B cell (primary cell): ENCODE measurements at places on chromosomes 3 and 15. TPM values are rescaled to one million over a fixed set of nuclear protein-coding genes. Genes with fewer than 3 reads are reported as not detected.

Gene SNTN
- not detected in 2 replicates for total RNA-seq

Gene IL17RD
- total RNA-seq: 0.02 and 0.05 TPM in 2 replicates

Gene GOLGA6A
- total RNA-seq: 1.0 TPM in 1 of 2 replicates, not detected in the other

Gene KNG1
- not detected in 2 replicates for total RNA-seq

Gene GABRA5
- total RNA-seq: not detected in 2 replicates

Gene ZMYND10
- 1.8 and 3.3 TPM in 2 replicates for total RNA-seq

Gene MYRIP
- total RNA-seq: 0.10 TPM in 1 of 2 replicates, not detected in the other

DNA sequence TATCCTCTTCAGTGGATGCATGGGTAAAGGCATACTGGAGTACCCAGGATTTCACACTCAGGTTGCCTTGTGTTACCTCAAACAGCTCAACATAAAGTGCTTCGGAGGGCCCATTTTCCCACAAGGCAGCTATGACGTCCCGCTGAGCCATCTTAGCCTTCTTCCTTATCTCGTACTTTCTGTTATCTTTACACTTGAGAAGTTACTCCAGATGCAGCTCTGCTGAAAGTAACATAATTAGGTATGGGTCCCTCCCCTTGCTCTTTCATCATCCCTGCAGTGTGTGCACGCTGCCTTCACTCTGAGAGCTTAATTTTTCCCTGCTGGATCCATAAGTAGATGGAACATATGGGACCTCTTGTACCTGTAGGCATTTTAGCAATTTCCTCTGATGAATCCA, 410.3 kb downstream of the AGBL1 start:
- no peak for DNase-seq

DNA sequence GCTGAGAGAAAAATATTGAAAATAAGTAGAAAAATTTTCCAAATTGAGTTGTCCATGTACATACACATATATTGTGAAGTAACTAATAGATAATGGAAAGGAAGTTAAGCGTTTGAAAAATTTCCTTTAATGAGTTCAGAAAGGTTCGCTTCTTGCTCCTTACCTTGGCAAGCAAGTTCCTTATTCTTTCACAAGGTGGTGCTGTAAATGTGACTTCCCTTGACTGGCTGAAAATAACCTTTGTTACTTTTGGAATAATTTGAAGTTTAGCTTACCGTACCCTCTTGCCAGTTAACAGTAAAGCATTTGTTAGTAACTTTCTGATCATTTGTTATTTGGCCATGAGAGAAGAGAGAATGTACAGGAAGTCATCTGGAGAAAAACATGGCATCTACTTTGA, 41.6 kb downstream of the PYDC2 start:
- no peak for DNase-seq

- DNase-seq: no peak
These were observed 17.7 kb downstream of the ATG7 start for GRCh38 chr3:11289864-11290263.

- no peak for DNase-seq
These were observed 1.2 kb upstream of the PPP2R3A start for GRCh38 chr3:135964160-135964955.

- no peak for DNase-seq
These were observed 40.2 kb upstream of the C15orf61 start for GRCh38 chr15:67480741-67481140.

DNA sequence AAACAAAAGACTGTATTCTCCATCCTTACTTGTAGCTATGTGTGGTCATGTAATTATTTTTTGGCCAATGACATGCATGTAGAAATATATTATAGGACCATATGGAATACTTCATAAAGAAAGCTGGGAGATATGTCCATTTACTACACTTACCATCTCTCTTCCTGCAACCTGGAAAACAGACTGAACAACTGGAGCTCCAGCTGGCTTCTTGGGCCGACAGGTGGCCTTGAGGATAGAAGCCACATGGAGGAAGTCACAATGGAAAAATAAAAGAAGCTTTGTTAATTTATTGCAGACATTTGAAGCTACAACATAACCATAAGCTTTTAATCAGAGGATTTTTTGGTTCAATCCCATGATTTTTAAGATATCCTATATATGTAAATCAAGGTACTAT, 167.9 kb upstream of the CBLB start:
- no peak for DNase-seq

GRCh38 chr3:15241341-15241740, 35.3 kb downstream of the CAPN7 start:
- DNase-seq: peak; percentile 60

DNA sequence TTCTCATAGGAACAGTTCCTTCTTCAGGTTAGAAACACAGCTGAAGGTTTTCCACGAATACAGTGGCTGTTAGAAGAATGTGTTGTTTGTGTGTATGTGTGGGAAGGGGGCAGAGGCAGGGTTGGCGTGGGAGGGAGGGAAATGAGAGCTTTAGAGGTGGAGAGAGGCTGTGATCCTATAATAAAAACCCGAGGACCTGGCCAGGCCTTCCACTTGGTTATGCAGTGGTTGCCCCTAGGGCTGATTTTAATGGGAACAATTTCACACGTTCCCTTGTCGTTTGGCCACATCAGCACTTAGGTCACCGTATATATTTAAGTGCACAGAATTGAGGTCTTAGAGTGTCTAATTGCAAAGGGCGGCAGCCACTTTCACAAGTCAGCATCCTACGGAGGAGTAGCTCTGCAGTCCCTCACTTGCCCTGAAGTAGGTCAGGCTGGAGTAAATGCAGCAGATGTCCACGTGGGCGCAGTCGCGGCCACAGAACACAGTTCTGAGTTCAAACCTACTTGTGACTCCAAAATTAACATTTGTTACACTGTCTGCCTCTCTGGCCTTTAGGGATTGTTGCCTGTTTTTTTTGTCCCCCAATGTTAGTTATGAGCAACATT, 85.6 kb downstream of the PDCD6IP start:
- no peak for DNase-seq

- peak; percentile 16 for DNase-seq
These were observed 475 bp downstream of the SPSB4 start for GRCh38 chr3:141051443-141052200.

DNA sequence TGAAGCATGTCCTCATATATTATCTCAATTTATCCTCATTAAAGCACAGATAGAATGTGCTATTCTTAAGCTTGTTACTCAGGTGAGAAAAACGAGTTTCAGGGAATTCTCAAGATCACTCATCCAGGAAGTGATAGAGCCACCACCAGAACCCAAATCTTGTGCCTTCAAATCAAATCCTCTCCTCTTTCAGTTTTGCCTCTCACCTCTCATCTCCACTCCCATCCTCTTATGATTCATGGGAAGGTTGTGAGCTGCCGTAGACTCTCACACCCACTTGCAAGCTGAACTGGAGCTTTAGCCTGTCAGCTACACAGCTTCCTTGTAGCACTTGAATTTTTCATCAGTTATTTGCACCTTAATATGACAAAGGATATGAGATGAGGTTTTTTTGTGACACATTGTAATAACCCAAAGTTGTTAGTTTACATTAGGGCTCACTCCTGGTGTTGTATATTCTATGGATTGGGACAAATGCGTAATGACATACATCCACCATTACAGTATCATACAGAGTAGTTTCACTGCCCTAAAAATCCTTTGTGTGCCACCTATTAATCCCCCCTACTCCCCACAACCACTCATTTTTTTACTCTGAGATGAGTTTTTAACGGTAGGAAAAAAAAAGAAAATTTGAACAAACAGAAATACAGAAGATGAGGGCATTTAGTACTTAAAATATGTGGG, 25.7 kb downstream of the GPR15 start:
- DNase-seq: no peak

GRCh38 chr3:40178012-40178594, 131.4 kb upstream of the EIF1B start:
- no peak for DNase-seq

- DNase-seq: no peak
These were observed 131.3 kb downstream of the TJP1 start for GRCh38 chr15:29690765-29691475.

DNA sequence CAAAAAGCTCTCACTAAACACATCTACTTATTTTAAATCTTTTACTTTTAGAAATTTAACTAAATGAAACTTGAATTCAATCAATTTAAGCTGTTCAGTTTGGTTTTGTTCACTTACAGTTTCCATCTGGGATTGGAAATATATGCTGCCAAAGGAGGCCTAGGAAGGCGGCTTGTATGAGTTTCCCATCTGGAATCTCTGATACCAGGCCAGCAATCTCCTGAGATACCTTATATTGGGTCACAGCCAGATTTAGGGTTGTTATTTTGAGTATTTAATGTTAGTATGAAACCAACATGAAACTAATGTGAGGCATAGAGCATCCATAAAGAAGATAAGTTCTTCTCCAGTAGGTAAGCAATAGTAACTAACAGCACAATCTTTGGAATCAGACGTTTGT, 94.6 kb downstream of the GMNC start:
- DNase-seq: no peak

DNA sequence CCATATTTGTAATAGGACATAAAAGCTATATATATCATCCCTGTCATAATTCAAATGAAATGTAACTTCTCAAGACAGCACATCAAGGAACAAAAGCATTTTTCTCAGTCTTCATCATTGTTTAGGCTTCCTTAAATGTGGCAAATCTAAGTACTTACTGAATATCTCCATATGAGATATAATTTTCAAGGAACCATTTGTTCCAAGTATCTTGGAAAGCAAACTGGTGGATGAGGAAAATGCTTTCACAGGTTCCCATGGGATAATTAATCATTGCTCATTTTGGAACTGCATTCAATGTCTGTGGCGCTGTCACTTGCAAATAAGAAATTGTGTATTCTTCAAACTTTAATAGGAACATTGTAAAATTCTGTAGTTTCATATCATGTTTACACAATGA, 52.6 kb upstream of the ZNF385D start:
- no peak for DNase-seq
